ENCODE measurements at places on chromosomes 12 and 14. TPM values are rescaled to one million over a fixed set of nuclear protein-coding genes. Genes with fewer than 3 reads are reported as not detected.

GRCh38 chr14:88323086-88323522 lies at the start of gene KCNK10:
KCNK10 (minus strand) TSS chr14:88323269; CDS start chr14:88322798, 471 bp downstream.
- H3K27ac ChIP-seq: no peak within 1 kb of the TSS
- H3K4me1 ChIP-seq: 0 out of 2 replicates have a peak, but pooled peaks cover 5% of the 10 kb centered on the region
- H3K27me3 ChIP-seq: peaks cover 78% of the 10 kb centered on the region
- peak within 1 kb of the TSS; percentile 4 for H3K4me3 ChIP-seq

CDCA3 gene
- 143 TPM for total RNA-seq

GARIN6 gene
- not detected for total RNA-seq

DNA sequence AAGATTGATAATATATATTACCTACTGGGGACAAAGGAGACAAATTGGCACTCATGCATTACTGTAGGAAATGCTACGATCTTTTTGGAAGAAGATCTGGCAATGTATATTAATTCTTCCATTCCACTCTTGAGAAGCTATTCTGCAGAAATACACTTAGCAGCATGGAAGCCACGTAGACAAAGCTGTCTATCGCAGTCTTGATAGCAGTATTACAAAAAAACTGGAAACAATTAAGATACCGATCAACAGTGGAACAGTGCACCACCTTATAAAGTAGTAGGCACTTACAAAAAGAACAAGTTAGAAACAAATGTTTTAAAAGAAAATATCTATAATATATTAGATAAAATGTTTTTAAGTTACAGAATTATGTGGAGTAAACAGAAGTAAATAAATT lies 87.2 kb downstream of the ABCD2 start:
- H3K4me3 ChIP-seq: no peak overlapping the region
- H3K27ac ChIP-seq: no peak overlapping the region
- DNase-seq: no peak
- H3K27me3 ChIP-seq: no peaks in the 10 kb centered on the region
- no peaks in the 10 kb centered on the region for H3K4me1 ChIP-seq

DNA sequence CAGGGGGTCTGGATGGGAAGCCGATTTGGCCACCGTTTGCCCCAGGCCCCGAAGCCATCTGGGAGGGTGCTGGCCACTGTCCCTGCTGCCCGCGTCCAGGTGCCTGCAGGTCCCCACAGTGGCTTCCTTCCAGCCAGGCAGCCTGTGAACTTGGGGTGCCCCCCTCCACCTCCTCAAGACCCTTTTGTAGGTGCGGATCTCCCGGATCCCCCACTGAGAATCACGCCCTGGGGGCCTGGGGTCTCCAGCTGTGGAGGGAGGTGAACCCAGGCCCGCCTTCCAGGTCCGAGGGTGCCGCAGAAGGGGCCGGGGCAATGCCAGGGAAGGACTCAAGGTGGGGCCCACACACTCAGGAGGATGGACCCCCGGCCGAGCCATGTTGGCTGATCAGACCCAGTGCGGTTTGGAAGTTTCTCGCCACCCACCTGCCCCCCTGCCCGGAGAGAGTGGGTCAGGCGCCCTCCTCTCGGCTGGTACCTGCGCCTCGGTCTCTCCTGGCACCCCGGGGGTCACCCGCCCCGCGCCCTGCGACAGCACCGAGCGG lies 1.7 kb downstream of the MMP17 start:
- no peak for DNase-seq
- peak overlapping the region; percentile 32 for H3K4me3 ChIP-seq
- H3K27me3 ChIP-seq: peaks cover 20% of the 10 kb centered on the region
- H3K36me3 ChIP-seq: no peaks in the 10 kb centered on the region
- no peak overlapping the region for H3K27ac ChIP-seq

- no peak overlapping the region for H3K27ac ChIP-seq
- H3K27me3 ChIP-seq: no peaks in the 10 kb centered on the region
- no peak overlapping the region for H3K4me3 ChIP-seq
- H3K4me1 ChIP-seq: no peaks in the 10 kb centered on the region
- DNase-seq: no peak
Measured at GRCh38 chr14:67480011-67480410, 8.5 kb downstream of the TMEM229B start.

GRCh38 chr12:70045036-70045435 lies 198.2 kb upstream of the CNOT2 start:
- no peaks in the 10 kb centered on the region for H3K27me3 ChIP-seq
- H3K4me3 ChIP-seq: no peak overlapping the region
- no peaks in the 10 kb centered on the region for H3K36me3 ChIP-seq
- DNase-seq: no peak
- no peak overlapping the region for H3K27ac ChIP-seq

CAPZA3 gene
- not detected for total RNA-seq

DNA sequence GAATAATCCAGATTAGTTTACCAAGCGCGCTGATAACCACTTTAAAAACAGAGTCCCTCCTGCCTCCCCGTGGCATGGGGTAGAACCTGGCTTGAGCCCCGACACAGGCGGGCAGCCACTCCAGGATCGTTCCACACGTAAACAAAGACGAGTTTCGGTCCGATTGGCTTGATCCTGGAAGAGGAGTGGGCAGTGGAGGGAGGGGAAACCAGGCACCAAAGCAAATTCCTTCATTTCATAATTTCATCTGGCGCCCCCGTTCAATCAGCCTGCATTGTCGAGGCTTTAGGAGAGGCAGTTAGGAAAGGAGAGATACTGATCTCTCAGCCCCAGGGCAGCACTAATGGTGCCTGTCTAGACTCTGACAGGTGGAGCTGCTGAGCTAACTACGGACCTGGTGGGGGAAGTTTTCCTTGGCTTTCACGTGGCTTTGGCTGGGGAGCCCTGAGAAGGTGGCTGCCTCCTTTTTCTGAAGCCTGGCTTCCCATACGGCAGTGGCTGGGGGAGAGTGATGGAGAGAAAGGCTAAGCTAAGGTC lies 751 bp upstream of the GPRC5A start:
- no peaks in the 10 kb centered on the region for H3K36me3 ChIP-seq
- no peaks in the 10 kb centered on the region for H3K27me3 ChIP-seq
- H3K4me1 ChIP-seq: peaks cover 32% of the 10 kb centered on the region
- peak overlapping the region; percentile 81 for H3K27ac ChIP-seq
- H3K4me3 ChIP-seq: peak overlapping the region; percentile 44

ACOT6 gene
- not detected for total RNA-seq

RNASE3 gene
- total RNA-seq: not detected

GRCh38 chr14:72472845-72473244 lies 421.1 kb downstream of the DPF3 start:
- no peaks in the 10 kb centered on the region for H3K4me1 ChIP-seq
- no peak for DNase-seq
- no peaks in the 10 kb centered on the region for H3K27me3 ChIP-seq
- H3K4me3 ChIP-seq: no peak overlapping the region
- H3K36me3 ChIP-seq: no peaks in the 10 kb centered on the region

- peak within 1 kb of the TSS; percentile 56 for H3K27ac ChIP-seq
- no peaks in the 10 kb centered on the region for H3K27me3 ChIP-seq
- DNase-seq: no peak
Measured at GRCh38 chr12:48788854-48789775, at the start of gene ADCY6. ADCY6 (minus strand) TSS chr12:48789089; CDS start chr12:48783434, 5,655 bp downstream.

DNA sequence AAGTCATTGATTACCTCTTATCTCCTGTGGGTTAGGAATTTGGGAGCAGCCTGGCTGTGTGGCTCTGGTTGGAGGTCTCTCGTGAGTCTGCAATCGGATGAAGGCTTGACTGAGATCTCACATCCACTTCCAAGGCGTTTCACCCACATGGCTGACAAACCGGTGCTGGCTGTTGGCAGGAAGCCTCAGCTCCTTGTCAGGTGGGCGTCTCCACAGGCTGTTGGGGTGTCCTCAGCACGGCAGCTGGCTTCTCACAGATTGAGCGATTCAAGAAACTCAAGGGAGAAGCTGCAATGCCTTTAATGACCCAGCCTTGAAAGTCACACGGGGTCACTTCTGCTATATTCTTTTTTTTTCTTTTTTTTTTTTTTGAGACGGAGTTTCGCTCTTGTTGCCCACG lies 28.6 kb upstream of the CORO1C start:
- no peak for DNase-seq
- H3K27ac ChIP-seq: no peak overlapping the region
- no peaks in the 10 kb centered on the region for H3K4me1 ChIP-seq

GRCh38 chr12:2526371-2526770 lies 268.4 kb upstream of the FKBP4 start:
- no peak overlapping the region for H3K4me3 ChIP-seq
- no peak for DNase-seq
- no peak overlapping the region for H3K27ac ChIP-seq
- H3K4me1 ChIP-seq: no peaks in the 10 kb centered on the region

- no peak for DNase-seq
- H3K4me3 ChIP-seq: peak overlapping the region; percentile 94
- peaks cover 25% of the 10 kb centered on the region for H3K4me1 ChIP-seq
- no peaks in the 10 kb centered on the region for H3K27me3 ChIP-seq
- H3K36me3 ChIP-seq: peaks cover 26% of the 10 kb centered on the region
Measured at GRCh38 chr12:112418273-112418607, 507 bp upstream of the PTPN11 start.

PAX9 gene
- total RNA-seq: 3.8 TPM

GRCh38 chr12:39675263-39675662 lies 55.7 kb upstream of the ABCD2 start:
- no peak for DNase-seq
- H3K4me1 ChIP-seq: no peaks in the 10 kb centered on the region
- no peaks in the 10 kb centered on the region for H3K27me3 ChIP-seq
- no peak overlapping the region for H3K27ac ChIP-seq

GRCh38 chr14:54699735-54700134 lies 132.8 kb downstream of the SAMD4A start:
- no peak overlapping the region for H3K4me3 ChIP-seq
- H3K36me3 ChIP-seq: peaks cover 15% of the 10 kb centered on the region
- no peaks in the 10 kb centered on the region for H3K27me3 ChIP-seq
- H3K4me1 ChIP-seq: no peaks in the 10 kb centered on the region

NUAK1 gene
- total RNA-seq: 60.6 TPM

Data from SJSA1 (cell line).